LoVo (cell line): ENCODE measurements at places on chromosomes 7 and 10.

GRCh38 chr10:49830016-49830415 is 67.9 kb upstream of the OGDHL start:
- no peak for DNase-seq

DNA sequence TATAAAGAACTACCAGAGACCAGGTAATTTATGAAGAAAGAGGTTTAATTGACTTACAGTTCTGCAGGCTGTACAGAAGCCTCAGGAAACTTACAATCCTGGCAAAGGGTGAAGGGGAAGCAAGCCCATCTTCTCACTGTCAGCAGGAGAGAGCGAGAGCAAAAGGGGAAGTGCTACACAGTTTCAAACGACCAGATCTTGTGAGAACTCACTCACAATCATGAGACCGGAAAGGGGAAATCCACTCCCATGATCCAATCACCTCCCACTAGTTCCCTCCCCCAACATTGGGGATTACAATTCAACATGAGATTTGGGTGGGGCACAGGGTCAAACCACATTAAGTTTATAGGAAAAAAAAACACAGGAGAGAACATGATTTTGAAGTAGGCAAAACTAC is 222.1 kb upstream of the SHH start:
- no peak for DNase-seq

- DNase-seq, result no peak
These were observed 73.3 kb downstream of the NRF1 start for GRCh38 chr7:129684777-129685176.

DNA sequence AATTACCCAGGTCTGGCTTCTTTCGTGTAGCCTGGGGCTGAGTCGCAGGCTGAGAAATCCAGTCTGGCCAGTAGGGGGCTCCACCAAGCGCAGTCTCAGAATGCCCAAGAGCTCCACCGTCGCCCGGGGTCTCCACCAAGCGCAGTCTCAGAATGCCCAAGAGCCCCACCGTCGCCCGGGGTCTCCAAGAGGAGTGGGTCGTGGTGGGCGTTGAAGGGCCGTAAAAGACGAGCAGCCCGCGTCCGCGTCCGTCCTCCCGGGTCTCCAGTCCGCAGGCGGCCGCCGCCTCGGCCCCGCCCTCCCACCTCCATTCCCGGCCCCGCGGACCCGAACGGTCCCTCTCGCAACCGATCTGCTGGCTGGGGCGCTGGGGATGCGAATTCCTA is 892 bp upstream of the ZYX start:
- DNase-seq, result peak; percentile 89

GRCh38 chr7:15007507-15007906 is 105.0 kb upstream of the DGKB start:
- peak; percentile 34 for DNase-seq
